NCI-H748 treated with DMSO at 0.1 percent for 48 hours (cell line): ENCODE measurements at places on chromosomes 7 and 10.
A peak's percentile ranks its signal among the peaks of the same experiment; 100 is the strongest.

DNA sequence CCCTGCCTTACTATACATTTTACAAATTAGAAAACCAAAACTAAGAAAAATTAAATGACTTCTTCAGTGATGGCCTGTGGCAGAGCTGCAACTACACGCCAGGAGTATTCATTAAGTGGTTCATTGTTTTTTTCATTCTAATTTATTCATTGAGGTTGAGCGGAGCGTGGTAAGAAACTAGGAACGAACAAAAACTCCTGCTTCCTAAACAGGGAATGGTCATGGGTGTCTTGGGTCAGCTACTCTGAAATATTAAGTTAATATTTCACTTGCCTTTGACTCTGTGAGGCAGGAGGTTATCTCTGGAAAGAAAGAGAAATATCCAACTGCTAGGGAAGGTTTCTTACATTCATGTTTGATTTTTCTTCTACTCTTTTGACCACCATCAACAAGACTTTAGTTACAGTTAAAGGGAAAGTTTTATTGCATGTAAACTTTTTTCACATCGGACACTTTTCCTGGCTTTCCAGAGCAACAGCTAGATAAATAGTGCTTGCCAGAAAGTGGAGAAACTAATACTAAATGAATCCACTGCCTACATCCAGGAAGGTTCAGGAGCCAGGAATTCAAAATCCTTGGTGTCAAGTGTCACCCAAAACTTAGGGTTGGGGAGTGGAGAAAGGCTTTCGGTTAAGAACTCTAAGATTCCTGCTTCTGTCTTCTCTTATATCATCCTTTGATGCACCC, 896 bp upstream of the GNG11 start:
- DNase-seq = no peak

DNA sequence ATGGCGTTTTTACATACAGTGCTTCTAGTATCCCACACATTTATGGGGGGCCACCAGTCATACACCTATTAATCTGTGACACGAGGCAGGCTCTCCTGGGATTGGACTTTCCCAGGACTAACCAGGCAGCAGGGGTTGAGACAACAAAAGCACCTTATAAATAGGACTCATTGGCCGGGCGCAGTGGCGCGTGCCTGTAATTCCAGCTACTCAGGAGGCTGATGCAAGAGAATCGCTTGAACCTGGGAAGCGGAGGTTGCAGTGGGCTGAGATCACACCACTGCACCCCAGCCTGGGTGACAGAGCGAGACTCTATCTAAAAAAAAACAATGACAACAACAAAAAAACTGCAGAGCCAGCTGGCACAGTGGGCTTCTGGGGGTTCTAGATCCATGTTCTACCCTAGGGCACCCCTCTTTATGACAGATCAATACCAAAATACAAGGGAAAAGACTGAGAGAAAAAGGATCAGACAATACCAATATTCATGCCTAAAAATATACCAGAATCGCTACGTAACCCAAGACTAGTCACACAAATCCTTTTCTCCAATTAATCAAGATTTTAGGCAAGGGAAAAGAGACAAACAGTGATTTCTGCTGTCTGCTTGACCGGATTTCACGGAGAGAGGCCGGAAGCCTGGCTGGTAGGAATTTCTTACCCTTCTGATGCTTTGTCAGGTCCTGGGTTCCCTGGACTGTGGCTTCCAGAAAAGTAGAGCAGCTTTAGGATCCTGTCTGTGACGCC, 98.4 kb upstream of the CCNY start:
- DNase-seq = no peak

- peak; percentile 82 for DNase-seq
Measured at GRCh38 chr7:10181996-10182395, 791.7 kb upstream of the PHF14 start.

GRCh38 chr7:32516551-32517100, 21.3 kb downstream of the AVL9 start:
- no peak for DNase-seq

- no peak for DNase-seq
Measured at GRCh38 chr7:2540641-2541051, 14.7 kb downstream of the BRAT1 start.

DNA sequence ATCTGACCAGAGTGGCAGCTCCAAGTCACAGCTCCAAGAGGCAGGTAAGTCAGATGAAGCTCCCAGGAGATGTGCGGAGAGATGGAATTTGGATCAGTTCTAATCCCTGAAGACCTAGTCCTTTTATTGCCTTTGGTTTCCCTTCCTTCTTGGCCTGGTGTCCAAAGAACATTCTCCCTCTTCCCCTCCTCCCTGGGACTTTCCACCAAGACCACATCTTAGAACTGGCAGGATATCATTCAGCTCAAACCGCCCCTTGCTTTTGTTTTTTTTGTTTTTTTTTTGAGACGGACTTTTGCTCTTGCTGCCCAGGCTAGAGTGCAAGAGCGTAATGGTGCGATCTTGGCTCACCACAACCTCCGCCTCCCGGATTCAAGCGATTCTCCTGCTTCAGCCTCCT, 190.8 kb downstream of the GFRA1 start:
- DNase-seq = no peak

DNA sequence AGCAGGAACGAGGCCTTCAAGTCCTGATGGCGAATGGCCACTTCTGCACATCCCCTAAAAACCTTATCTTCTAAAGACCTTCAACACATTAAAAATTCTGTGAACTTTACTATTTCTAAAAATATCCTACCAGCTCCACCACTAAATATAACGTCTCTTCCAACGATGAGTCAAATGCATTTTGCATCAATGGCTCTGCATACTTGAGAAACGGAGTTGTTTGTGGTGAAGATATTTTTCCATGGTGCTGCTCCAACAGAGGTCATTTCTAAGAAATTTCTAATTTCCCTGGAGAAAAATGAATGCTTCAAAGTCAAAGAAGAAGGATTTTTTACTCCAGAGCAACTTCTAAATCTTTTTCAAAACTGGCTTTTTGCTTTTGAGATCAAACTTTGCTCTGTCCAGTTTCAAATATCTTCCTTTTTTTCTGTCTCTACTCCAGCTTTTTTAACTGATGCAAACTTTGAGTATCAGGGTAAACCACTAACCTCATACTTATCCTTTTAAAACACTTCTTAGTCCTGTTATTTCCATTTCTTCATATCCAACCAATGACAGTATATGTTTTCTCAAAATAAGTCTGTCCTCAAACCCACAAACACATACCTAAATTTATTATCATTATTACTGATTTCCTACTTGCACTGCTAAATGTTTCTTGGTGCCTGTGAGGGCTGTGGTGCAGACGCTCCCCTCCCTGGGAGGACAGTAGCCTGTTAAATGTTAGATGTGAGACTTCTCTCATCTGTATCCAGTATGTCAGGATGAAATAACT, 258.1 kb downstream of the KLF6 start:
- no peak for DNase-seq

GRCh38 chr10:111874576-111874975, 309.0 kb downstream of the GPAM start:
- DNase-seq = no peak

GRCh38 chr10:14705548-14706230, 69.0 kb downstream of the FAM107B start:
- DNase-seq = no peak

- DNase-seq = no peak
Measured at GRCh38 chr7:138226745-138227279, 150.6 kb downstream of the AKR1D1 start.

- no peak for DNase-seq
Measured at GRCh38 chr7:157613575-157614322, 276.9 kb downstream of the DNAJB6 start.

GRCh38 chr10:131815266-131816156, 85.3 kb upstream of the PPP2R2D start:
- DNase-seq = no peak

GRCh38 chr10:78566284-78567111, 502.3 kb upstream of the ZMIZ1 start:
- no peak for DNase-seq

- DNase-seq = no peak
Measured at GRCh38 chr7:132108563-132108962, 467.7 kb downstream of the PLXNA4 start.

GRCh38 chr10:19014498-19014897, 34.1 kb upstream of the MALRD1 start:
- DNase-seq = no peak

- peak; percentile 90 for DNase-seq
Measured at GRCh38 chr7:30162622-30163124, 27.9 kb downstream of the MTURN start.

DNA sequence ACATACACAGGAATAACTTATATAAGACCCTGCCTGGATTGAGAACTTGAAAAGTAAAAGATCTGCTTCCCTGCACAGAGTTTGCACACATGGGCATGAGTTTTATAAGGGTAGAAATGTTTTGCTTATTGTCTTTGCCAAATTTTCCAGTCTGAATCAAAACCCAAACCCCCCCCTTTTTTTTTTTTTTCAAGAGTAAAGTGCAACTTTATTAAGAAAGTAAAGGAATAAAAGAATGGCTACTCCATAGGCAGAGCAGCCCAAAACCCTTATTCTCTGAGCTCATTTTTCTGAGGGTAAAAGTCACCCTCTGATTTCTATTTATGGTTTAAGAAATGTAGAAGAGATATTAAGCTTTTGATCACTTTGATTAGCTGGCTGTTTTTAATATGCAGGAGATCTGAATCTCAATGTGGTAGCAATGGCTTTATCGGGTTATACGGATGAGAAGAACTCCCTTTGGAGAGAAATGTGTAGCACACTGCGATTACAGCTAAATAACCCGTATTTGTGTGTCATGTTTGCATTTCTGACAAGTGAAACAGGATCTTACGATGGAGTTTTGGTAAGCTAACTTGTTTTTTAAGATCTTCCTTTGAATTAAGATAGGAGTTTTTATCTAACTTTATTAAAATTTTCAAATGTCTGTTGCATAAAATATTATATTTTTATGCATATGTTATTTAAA, 18.7 kb downstream of the MIOS start:
- peak; percentile 63 for DNase-seq

GRCh38 chr10:72353028-72353964, 1.4 kb downstream of the DNAJB12 start:
- peak; percentile 24 for DNase-seq

GRCh38 chr10:124668517-124669051, 75.6 kb downstream of the FAM53B start:
- DNase-seq = no peak

- DNase-seq = no peak
Measured at GRCh38 chr7:121406461-121406860, 10.4 kb upstream of the FAM3C start.
